Pulmonary artery endothelial cell (primary cell): ENCODE measurements at places on chromosomes 2 and 18. TPM values are rescaled to one million over a fixed set of nuclear protein-coding genes. Genes with fewer than 3 reads are reported as not detected.

Gene CYP26B1
- total RNA-seq, result 0.13 and 0.78 TPM in 2 replicates

Gene TMEM247
- not detected in 2 replicates for total RNA-seq

Gene SCN1A
- total RNA-seq, result not detected in 2 replicates

Gene ACVR1C
- total RNA-seq, result 0.07 TPM in 2 replicates

Gene LDLRAD4
- 1.5 and 1.6 TPM in 2 replicates for total RNA-seq

Gene CTNNA2
- not detected in 2 replicates for total RNA-seq

Gene PLGLB2
- 0.13 and 1.1 TPM in 2 replicates for total RNA-seq

Gene CCDC74B
- total RNA-seq, result 1.2 and 1.5 TPM in 2 replicates

Gene ELOA2
- not detected in 2 replicates for total RNA-seq

Gene NDC80
- 24.3 and 43.1 TPM in 2 replicates for total RNA-seq

Gene BBS5
- 2.6 and 3.2 TPM in 2 replicates for total RNA-seq

Gene CASP8
- total RNA-seq, result 14.0 and 21.5 TPM in 2 replicates

Gene CD226
- total RNA-seq, result 0.04 and 0.13 TPM in 2 replicates

Gene INHA
- not detected in 2 replicates for total RNA-seq

Gene ANKRD23
- 0.46 and 1.3 TPM in 2 replicates for total RNA-seq

Gene SPATS2L
- total RNA-seq, result 22.6 and 36.4 TPM in 2 replicates

Gene NCKAP5
- total RNA-seq, result 0.39 and 0.59 TPM in 2 replicates

Gene NT5DC4
- total RNA-seq, result not detected in 2 replicates

Gene RAPGEF4
- 5.3 and 6.1 TPM in 2 replicates for total RNA-seq

Gene POTEI
- total RNA-seq, result 0.07 TPM in 2 replicates

Gene C2orf81
- total RNA-seq, result 0.13 and 0.28 TPM in 2 replicates

Gene CREG2
- 0.81 and 1.6 TPM in 2 replicates for total RNA-seq

Gene IL37
- total RNA-seq, result not detected in 2 replicates

Gene SFTPB
- not detected in 2 replicates for total RNA-seq

Gene ST8SIA3
- not detected in 2 replicates for total RNA-seq

Gene SLC4A3
- total RNA-seq, result 0.07 and 0.13 TPM in 2 replicates

Gene NEDD4L
- 5.6 and 21.1 TPM in 2 replicates for total RNA-seq

Gene SCYGR4
- total RNA-seq, result not detected in 2 replicates

Gene ADD2
- total RNA-seq, result 2.6 and 4.6 TPM in 2 replicates

Gene IL1RN
- not detected in 2 replicates for total RNA-seq

Gene UGT1A8
- total RNA-seq, result not detected in 2 replicates

Gene EVX2
- not detected in 2 replicates for total RNA-seq

Gene DES
- not detected in 2 replicates for total RNA-seq

Gene TUBB8B
- not detected in 2 replicates for total RNA-seq

Gene SFT2D3
- 2.5 and 4.8 TPM in 2 replicates for total RNA-seq
